Caudate nucleus (tissue), 63 donors: ENCODE measurements at places on chromosomes 12 and 14.

DNA sequence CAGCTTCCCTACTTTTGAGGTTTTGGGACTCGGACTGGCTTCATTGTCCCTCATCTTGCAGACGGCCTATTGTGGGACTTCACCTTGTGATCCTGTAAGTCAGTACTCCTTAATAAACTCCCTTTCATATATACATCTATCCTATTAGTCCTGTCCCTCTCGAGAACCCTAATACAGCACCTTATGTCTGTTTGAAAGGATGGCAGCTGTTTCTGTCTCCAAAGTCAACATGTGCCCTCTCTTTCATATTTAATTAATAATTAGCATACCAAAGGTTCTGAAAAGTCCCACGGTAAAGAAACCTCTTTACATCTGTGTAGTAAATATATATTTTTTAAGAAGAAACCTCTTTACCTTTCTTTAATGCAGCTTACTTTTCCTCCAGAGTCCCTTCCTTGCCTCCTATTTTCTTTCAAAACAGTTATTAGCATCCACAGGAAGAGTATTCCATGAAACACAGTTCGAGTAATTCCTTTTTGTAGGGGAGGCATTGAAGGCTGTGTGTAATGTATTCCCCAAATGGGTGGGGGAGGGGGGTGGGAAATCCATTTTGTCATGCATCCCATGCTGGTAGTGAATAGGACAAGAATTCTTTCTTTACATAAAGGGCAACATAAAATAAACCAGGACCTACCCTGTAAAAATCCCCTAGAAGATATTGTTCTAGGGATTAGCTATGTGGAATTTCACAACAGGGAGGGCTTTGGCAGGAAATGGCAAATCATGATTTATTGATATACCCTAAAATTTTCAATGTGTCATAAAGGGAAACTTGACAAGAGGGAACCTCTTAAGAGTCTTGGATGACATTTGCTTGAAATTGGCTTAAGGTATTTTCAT, 241.5 kb downstream of the SUDS3 start:
- no peak for DNase-seq

- no peak for DNase-seq
Measured at GRCh38 chr12:38880288-38880687, 25.1 kb downstream of the CPNE8 start.

DNA sequence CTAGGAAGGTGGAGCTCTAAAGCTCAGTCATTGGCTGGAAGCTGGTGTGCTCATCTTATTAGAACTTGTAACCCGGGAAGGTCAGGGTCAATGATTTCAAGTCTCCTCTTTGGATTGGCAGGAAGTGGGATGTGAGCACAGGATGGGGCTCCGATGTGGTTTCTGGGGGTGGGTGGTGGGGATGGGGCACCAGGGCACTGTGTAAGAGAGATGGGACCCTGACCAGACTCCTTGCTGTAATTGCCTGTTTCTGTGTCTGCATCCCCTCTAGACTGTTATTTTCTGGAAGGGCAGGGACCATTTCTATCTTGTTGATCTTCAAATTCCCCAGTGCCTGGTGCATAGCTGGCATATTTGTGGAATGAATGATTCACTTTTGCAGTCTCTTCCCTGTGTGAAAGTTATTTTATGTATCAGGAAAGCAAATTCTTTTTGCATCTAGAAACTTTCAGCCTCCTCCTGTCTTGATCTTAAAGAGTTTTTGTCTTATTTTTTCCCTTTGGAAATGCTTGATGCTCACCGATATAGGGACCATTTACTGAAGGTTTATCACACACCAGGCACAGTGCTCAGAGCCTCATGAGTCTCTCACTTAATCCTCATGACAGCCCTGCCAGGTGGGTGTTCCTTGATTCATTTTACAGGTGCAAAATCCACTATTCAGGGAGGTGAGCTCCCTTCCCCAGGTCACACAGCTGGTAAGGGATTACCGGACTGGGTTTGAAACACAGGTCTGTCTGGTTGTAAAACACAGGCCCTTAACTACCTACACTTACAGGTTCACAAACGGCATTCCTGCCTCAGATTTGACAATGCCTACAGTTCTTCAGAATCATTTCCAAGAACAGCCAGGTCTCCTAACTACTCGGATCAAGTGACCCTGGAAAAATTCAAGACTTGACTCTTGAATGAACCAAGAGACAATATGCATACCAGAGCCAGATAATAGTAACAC, 86.9 kb upstream of the IGF1 start:
- no peak for DNase-seq

GRCh38 chr12:3624273-3624672, 128.6 kb downstream of the CRACR2A start:
- DNase-seq: no peak

DNA sequence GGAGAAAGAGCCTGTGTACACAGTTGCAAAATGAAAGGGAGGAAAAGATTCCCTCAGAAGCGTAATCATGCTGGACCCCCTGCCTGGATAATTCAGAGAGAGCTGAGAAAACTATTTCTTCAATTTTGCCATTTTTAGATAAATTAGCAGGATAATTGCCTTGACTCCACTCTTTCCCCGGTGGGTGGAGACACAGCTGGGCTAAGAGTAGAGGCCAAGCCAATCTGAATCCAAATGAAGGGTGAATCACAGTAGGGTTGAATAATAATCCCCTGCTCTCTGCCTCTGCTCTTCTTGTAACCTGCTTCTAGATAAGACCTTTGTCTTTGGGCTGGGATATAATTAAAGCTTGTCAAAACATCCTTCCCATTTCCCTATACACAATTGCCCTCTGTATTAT, 150.1 kb downstream of the CAPZA3 start:
- no peak for DNase-seq

- DNase-seq: no peak
Measured at GRCh38 chr14:74395094-74395493, 30.9 kb downstream of the SYNDIG1L start.
